ENCODE measurements at places on chromosomes 12 and 14.

GRCh38 chr12:94271351-94271750 lies 123.0 kb downstream of the PLXNC1 start:
- DNase-seq = no peak

DNA sequence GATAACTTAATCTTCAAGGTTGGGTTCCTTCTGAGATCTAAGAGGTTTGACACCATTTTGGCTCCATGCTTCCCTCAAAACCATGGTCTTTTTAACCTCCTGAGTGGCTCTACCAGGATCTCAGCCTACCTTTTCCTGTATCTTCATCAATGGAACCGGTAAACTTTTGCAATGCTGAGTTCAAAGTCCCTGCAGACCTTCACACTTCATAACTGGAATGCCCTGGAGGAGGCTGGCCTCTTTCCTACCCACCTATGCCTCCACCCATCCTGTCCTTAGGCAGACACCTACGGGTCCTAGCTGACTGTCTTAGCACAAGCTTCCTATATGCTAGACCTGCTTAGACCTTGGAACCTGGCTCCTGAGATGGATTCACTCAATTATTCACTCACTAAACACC lies 89.5 kb upstream of the EEA1 start:
- no peak for DNase-seq

DNA sequence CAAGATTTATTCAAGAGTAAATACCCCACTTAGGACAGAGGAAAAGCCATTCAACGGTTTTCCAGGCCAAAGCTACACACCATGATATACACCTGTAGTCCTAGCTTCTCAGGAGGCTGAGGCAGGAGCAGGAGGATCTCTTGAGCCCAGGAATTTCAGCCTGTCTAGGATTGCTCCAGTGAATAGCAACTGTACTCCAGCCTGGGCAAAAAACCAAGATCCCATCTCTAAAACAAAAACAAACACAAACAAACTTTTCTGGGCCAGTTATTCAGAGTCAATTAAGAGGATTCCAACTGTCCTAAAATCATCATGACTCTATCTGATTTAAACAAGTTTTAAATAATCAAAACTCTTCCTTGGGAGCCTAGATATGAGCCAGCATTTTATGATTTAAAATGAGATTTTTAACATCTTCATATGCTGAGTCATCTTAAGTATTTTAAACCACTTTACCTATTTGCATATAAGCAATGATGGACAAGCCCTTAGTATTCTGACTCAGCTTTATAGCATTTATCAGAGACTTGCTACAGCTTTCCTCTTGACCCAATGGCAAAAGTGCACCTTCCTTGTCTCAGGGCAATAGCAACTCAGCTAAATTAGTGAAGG lies 77.1 kb downstream of the KCNMB4 start:
- DNase-seq = no peak

- no peak for DNase-seq
Measured at GRCh38 chr12:123979566-123979965, 6.6 kb downstream of the ZNF664 start.

DNA sequence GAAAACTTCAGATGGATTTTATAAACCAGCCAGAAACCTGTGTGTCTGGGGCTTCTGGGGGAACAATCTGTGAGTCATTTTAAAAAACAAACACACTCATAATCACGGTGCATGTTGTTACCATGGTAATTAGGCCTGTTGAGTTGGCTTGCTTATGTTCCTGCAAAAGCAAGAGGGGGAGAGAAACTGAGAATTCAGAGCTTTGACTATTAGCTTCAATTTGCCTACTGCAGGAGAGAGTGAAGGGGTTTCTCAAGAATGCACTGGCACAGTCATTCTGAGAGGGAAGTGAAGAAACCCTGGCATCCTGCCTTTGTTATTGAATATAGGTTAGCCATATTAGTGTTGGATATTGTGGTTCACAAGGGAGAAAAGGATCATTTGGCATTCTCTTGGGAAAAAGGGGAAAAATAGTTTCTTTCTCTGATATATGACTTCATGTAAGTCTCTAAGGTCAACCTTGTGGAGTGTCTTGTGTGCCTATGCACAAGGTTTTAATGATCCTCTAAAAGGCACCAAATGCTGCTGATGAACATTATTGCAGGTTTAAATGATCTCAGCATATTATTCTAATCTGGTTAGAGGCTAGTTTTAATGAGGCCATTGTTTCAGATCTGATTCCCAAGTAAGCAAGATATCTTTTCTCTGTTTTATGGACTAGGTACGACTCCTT lies 12.9 kb downstream of the GNG2 start:
- DNase-seq = no peak
